ENCODE measurements at places on chromosomes 2 and 18.

- no peak for DNase-seq
These were observed 50.5 kb downstream of the CXCR4 start for GRCh38 chr2:136067459-136067858.

GRCh38 chr2:136448432-136448831, 316.9 kb upstream of the THSD7B start:
- DNase-seq: no peak

- no peak for DNase-seq
These were observed 140.4 kb downstream of the FTCDNL1 start for GRCh38 chr2:199710551-199710950.

GRCh38 chr2:86079981-86080911, 25.4 kb downstream of the POLR1A start:
- DNase-seq: peak; percentile 82

GRCh38 chr2:131146749-131147148, 41.6 kb downstream of the PLEKHB2 start:
- no peak for DNase-seq

GRCh38 chr18:58132595-58133261, 88.7 kb downstream of the NEDD4L start:
- no peak for DNase-seq

DNA sequence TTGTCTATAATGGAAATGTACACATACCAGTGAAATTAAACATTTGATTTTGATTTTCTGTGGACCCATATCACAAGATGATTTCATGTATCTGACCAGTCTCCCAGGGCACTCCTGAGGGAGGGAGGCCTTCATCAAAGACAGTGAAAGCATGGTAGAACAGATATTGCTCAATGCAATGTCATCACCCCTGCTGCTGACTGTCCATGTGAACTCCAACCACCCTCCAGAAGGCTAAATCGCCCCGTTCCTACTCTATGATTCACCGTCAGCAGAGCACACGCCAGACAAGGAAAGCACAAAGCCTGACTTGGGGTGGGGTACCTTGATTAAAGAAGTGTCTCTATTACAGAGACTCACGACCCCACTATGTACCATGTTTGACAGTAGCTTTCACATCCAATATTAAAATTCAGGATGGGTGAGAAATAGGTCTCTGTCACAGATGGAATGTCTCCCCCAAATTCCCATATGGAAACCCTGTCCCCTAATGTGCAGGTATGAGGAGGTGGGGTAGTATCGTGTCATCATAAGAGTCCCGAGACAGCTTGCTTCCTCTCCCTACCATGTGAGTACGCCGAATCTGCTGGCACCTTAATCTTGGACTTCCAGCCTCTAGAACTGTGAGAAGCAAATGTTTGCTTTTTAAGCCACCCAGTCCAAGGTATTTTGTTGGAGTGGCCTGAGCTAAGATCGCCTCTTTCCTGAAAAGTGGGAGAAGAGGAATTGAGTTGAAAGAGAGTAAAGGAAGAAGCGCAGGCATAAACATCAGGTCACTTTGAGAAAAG, 42.4 kb downstream of the CYB5A start:
- DNase-seq: no peak

GRCh38 chr2:203366639-203367466, 38.7 kb downstream of the ABI2 start:
- no peak for DNase-seq

GRCh38 chr2:197784956-197785941, at the start of gene BOLL:
Gene BOLL (minus strand): TSS chr2:197785319. CDS start chr2:197781850, 3,469 bp downstream.
- no peak for DNase-seq

DNA sequence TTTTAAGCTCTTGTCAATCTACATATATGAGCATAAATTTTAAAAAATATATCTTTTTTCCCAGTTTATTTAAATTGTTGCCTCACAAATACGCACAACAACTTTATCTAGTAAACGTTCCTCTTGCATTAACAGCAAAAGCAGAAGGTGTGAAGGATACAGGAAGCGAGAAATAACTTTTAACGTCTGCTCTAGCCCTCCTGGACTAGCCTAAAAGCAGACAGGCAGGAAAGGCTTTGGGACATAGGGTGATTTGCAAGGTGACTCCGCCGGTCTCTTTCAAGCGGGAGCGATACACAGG, 434 bp upstream of the DUSP19 start:
- no peak for DNase-seq

GRCh38 chr2:67036444-67036843, 360.7 kb upstream of the ETAA1 start:
- DNase-seq: no peak

DNA sequence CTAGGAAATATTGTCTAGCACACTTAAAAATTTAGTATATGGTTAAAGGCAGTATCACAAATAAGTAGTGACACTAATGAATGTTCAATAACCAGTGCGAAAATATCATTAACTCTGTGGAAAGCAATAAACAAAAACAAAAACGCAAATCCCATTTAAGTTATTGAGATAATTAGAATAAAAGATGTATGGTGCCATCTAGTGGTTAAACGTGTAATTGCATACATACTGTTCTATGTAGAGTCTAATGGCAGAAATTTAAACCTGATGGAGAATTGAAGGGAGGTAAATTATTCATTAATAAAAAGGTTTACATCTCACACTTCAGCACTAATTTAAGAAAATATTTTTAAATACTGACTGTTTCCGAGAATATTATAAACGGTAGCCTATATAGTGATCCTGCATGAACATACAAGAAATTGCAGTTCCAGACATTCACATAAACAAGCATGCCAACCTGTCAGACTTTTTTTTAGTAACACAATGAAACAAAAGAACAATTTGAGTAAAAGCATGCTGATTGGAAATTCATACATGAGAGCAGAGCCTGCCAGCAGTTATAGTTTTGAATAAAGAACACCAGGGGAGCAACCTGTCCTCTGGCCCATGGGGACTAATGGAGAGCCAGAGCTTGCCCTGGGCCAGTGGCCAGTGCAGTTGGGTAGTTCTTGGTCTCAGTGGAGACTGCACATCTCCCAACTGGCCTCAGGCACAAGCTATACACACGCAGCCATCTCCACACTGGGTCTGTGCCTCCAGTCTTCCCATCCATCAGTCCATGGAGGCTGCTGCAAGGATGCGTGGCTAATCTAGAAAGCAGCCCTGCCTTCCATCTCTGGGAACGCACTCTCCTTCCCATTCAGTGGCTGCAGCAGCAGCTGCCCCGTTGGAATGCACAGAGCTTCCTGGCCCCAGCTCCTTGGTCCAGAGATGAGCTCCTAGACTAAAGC, 28.0 kb downstream of the GCG start:
- DNase-seq: no peak

DNA sequence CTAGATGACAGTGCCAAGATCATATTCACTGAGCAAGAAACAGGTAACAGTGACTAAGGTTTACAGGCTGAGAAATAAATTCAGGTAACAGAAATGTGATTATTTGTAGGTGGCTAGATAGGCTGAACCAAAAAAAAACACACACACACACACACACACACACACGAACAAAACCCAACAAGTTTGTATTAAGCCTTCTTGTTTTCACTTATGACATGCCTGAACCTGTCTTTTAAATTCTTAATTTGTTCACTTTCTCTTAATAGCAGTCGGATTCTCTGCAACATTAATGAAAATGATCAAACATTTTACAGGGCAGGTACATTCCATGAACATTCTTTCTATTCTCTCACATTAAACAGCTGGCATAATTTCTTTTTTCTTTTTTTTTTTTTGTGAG, 18.8 kb upstream of the KIDINS220 start:
- DNase-seq: no peak

- no peak for DNase-seq
These were observed 26.9 kb upstream of the DNMT3A start for GRCh38 chr2:25368660-25369059.

GRCh38 chr2:241081643-241082340, 20.3 kb downstream of the MTERF4 start:
- DNase-seq: no peak

- DNase-seq: peak; percentile 90
These were observed 38.3 kb upstream of the IL1R1 start for GRCh38 chr2:102103992-102104871.

DNA sequence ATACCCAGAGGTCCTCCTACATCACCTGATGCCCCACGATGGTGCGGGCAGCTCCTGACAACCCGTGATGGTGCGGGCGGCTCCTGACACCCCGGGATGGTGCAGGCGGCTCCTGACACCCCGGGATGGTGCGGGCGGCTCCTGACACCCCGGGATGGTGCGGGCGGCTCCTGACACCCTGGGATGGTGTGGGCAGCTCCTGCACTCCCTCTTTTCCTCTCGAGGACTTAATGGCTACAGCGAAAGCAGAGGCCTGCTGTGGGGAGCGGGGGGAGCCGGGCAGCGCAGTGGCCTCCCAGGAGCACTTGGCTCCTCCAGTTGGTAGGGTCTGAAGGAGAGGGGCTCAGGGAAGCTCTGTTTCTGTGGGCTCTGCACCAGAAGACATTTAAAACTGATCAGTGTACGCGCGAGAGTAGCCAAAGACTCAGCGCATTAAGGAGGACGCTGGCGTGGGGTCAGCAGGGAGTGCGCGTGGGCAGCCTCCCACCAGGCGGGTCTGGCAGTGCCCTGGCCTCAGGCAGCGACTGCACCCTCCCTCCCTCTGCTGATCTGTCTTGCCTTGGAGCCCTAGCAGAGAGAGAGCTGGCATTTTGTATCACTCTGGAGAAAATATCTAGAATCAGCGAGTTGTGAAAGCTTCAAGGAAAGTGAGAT, 464.5 kb upstream of the MYT1L start:
- no peak for DNase-seq

- DNase-seq: no peak
These were observed 51.3 kb downstream of the ACSL3 start for GRCh38 chr2:222912117-222912516.

DNA sequence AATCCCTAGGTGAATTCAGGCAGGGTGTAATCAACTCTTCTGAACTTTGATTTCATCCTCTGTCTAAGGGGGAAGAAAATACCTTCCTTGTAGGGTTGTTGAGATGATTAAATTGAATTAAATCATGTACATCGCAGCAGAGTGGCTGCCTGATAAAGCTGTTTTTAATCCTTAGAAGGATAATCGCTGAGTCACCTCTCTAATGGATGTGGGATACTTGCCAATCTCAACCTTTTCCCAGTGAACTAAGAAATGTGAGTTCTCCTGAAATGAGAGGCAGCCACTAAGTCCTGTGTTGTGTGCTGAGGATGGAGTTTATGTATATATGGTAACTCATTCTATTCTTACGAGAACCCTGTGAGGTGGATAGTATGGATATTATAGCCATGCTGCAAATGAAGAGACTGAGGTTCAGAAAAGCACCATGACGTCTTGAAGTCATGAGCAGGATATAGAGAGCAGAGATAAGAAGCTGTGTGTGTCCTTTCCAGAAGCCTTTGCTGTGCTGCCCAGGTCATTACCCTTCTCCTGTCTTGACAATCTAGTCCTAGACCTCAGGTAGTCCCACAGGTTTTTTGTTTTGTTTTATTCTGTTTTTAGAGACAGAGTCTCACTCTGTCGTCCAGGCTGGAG, 93.3 kb downstream of the HNRNPLL start:
- DNase-seq: no peak

GRCh38 chr2:149080099-149080498, 41.6 kb downstream of the LYPD6B start:
- no peak for DNase-seq

GRCh38 chr18:65659312-65659711, 91.5 kb upstream of the CDH7 start:
- DNase-seq: no peak

DNA sequence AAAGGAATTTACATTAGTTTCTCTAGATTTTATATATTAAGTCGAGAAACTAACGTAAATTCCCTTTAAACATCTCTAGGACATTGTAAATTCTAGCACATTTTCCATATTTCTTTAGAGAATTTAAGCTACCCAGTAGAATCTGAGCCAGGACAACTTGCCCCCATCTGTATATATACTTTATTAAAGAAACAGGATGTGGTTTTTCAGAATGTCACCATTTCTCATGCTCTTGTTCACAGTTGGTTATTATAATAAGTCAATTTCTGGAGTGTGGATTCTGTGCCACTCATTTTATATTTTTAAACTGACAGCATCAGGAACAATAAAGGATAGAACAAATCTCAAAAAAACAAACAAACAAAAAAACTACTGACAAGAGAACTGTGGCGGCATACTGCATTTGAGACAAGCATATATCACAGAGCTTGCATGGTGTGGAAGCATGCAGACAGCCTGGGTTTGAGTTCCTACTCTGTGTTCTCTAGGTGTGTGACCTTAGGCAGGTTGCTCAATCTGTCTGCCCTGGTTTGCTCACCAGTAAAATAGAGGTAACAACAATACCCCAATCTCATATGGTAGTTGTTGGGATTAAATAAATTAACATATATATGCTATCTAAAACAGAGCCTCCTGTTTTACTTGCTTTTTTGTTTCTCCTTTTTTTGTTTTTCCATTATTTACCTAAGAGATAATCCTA, 61.4 kb upstream of the DNER start:
- no peak for DNase-seq

GRCh38 chr2:16686641-16687040, 21.0 kb upstream of the CYRIA start:
- no peak for DNase-seq

- no peak for DNase-seq
These were observed 217.6 kb upstream of the NRP2 start for GRCh38 chr2:205464681-205465080.

- DNase-seq: no peak
These were observed 248.2 kb upstream of the TNP1 start for GRCh38 chr2:217108086-217108485.
